ENCODE measurements at places on chromosomes 7 and 10. TPM values are rescaled to one million over a fixed set of nuclear protein-coding genes. Genes with fewer than 3 reads are reported as not detected.
A peak's percentile ranks its signal among the peaks of the same experiment; 100 is the strongest.

DNA sequence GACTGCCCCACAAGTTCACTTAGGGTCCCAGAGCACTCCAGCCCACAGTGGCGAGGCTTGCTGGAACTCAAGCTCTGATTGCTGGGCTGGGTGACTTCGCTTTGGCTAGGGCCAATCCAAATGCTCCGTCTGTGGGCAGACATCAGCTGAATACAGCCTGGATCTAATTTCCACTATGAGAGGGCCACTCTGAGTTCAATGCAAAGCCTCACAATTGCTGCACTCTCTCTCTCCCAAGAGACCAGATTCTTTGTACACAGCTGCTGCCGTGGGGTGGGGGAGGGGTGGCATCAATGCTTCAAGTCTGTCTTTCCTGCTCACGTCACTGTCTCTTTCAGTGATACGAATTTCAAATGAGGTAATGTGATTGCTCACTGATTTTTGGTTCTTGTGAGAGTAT, 47.3 kb upstream of the BPGM start:
- DNase-seq = no peak

DNA sequence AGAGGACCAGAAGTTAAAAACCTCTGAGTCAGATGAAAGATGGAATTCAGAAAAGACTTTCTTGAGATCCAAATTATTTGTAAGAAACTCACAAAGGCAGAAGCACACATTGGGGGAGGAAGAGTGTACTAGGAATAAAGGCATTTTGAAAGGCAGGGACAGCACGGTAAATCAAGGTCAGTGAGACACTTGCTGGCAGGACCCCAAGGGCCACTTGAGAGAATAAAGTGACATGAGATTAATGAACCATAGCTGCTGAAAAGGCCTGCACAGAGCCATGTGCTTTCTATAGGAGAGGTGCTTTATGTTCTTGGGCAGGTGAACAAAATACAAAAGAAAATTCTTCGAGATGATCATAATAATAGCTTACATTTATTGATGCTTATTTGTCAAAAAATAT, 929.9 kb upstream of the MBL2 start:
- DNase-seq = no peak

DNA sequence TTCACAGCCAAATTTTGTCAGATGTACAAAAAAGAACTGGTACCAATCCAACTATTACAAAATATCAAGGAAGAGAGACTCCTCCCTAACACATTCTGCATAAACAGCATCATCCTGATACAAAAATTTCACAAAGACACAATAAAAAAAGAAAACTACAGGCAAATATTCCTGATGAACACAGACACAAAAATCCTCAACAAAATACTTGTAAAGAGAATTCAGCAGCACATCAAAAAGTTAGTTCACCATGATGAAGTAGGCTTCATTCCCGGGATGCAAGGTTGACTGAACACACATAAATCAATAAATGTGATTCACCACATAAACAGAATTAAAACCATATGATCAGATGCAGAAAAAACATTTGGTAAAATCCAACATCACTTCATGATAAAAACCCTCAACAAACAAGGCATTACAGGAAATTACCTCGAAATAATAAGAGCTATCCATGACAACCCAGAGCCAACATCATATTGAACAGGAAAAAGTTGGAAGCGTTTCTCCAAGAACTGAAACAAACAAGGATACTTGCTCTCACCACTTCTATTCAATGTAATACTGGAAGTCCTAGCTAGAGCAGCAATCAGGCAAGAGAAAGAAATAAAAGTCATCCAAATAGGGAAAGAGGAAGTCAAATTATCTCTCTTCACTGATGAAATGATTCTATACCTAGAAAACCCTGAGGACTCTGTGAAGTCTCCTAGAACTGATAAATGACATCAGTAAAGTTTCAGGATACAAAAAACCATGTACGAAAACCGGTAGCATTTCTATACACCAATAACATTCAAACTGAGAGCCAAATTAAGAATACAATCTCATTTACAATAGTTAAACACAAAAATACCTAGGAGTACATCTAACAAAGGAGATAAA, 223.1 kb downstream of the REEP3 start:
- DNase-seq = peak; percentile 38

- peak; percentile 60 for DNase-seq
Observed at GRCh38 chr10:114874827-114875411, 53.3 kb downstream of the FHIP2A start.

GRCh38 chr7:152869677-152870051, 110.1 kb downstream of the ACTR3B start:
- DNase-seq = no peak

GRCh38 chr7:8433477-8434289, at the start of gene NXPH1:
Gene NXPH1 (plus strand): TSS chr7:8433609.
- no peak for DNase-seq

DNA sequence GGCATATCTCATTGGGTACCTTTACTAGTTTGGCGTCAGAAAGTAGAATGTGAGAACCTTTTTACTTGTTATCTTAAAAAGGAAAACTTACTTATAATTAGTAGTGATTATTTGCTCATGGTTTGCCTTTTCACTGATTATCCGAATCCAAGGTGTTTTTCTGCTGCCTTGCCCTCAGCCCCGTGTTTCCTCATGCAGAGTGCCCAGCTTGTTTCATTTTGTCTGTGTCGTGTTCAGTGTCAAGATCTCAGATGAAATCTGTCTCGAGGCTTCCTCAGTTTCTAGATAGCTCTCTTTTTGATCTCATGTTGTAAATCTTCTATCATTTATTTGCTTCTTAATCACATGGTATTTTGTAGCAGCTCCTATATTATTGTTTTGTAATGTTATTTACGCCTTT, 30.1 kb downstream of the RPA3 start:
- DNase-seq = no peak

STRIP2 gene
- 6.9 TPM for total RNA-seq

DNA sequence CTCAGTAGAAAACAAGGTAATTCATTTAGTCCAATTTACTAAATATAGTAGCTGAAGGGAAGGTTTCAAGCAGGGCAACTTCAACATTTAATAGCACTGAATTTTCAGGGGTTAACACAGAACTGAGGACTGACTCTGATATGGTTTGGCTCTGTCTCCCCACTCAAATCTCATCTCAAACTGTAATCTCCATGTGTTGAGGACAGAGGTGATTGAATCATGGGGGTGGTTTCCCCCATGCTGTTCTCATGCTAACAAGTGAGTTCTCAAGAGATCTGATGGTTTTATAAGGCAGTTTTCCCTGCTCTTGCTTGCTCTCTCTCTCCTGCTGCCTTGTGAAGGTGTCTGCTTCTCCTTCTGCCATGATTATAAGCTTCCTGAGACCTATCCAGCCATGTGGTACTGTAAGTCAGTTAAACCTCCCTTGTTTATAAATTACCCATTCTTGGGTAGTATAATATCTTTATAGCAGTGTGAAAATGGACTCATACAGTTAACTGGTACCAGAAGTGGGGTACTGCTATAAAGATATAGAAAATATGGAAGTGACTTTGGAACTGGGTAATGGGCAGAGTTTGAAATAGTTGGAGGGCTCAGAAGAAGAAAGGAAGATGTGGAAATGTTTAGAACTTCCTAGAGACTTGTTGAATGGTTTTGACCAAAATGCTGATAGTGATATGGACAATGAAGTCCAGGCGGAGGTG, 9.8 kb upstream of the UMAD1 start:
- DNase-seq = no peak

GIMAP2 gene
- 0.98 TPM for total RNA-seq

HACD1 gene
- 18.4 TPM for total RNA-seq

DNA sequence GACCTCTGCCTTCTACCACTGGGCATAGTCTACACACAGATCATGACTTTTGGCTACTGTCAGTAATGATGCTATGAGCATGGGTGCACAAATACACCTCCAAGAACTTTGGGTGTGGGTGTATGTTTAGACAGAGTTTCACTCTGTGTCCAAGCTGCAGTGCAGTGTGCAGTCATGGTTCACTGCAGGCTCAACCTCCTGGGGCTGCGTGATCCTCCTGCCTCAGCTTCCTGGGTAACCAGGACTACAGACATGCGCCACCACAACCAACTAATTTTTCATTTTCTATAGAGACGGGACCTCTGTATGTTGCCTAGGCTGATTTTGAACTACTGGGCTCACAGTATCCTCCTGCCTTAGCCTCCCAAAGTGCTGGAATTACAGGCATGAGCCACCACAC, 194.4 kb downstream of the NSUN6 start:
- no peak for DNase-seq

DNA sequence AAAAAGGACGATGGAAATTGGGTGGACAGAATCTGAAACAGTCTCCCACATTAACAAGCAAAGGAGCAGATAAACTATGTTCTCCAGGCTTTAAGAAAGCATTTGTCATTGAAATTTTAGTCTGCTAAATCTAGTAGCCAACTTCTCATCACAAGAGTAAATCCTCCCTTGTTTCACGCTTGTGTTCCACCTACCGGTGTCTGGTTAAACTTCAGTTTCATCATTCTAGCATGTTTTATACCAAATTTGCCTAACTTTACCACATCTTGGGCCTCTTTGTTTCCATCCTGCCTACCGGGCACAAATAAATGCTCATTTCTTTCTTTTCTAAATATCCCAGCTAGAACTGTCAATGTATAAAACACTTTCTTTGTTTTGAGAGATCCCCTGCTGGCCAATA, 5.8 kb downstream of the LIPA start:
- no peak for DNase-seq

DNA sequence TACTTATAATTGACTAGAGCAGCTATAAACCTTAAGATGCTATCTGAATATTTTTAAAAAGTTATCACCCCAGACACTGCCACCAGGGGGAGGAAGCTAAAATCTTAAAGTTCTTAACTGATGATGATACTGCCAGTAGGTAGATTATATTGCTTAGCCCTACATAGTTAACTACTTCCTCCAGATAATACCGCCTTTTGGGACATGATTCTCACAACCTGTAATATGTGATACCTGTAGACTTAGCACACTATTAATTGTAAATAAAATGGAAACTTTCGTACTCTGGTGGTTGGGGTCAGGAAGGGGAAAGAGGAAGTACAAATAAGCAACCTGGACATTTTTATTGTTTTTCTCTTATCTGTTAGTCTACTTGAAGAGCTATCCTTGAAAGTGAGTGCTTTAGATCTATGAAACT, 268.9 kb downstream of the ADK start:
- peak; percentile 42 for DNase-seq

GRCh38 chr7:48091506-48092433, 2.7 kb downstream of the UPP1 start:
- DNase-seq = no peak

- DNase-seq = peak; percentile 8
Observed at GRCh38 chr7:33300131-33300530, 170.8 kb downstream of the BBS9 start.

CCDC6 gene
- total RNA-seq = 44.1 TPM

- DNase-seq = no peak
Observed at GRCh38 chr7:130114776-130115175, 44.4 kb downstream of the KLHDC10 start.

DNA sequence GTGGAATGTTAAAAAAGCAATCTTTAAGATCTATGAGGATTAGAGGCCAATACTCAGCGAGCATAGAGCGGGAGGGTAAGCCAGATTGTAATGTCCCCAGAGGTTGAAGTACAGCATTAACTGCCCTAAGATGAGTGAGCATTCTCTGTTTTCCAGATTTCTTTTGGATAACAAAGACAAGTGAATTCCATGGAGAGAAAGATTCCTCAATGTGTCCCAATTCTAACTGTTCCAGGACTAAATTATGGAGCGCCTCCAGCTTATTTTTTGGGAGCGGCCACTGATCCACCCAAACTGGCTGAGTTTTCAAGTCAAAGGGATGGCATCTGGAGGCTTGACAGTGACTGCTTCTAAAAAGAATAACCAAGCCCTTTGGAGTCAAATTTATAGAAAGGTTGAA, 39.3 kb upstream of the AKR1C2 start:
- DNase-seq = no peak

TAX1BP1 gene
- 94.9 TPM for total RNA-seq

- no peak for DNase-seq
Observed at GRCh38 chr10:60679388-60679990, 98.8 kb upstream of the CDK1 start.

ADAM12 gene
- 82.7 TPM for total RNA-seq

HSPA14 gene
- total RNA-seq = 19.7 TPM

DNA sequence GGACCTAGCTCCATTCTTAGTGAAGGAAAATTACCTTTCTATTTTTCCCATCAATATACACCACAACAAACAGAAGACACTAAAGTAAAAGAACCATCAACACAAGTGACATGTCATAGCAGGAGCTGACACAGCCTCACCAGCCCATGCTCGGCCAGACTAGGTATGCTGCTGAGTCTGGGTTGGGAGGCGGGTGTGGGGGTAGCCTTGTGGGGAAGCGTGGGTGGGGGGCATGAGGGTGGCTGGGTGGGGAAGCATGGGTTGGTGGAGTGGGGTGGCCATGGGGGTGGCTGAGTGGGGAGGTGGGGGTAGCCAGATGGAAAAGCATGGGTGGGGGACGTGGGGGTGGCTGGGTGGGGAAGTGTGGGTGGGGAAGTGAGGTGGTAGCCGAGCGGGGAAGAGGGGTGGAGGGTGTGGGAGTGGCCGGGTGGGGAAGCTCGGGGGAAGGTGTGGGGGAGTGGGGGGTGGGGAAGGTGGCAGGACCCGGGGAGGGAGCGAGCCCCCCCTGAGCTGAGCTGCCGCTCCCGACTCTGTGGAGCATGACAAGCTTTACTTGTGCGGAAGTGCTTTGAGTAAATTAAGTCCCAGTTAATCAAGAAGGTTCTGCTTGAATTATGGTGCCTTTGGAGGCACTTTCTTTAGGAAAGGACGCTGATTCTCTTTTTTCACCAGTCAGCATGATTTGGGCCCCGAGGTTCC, 294.6 kb upstream of the ZNF32 start:
- DNase-seq = no peak

DNA sequence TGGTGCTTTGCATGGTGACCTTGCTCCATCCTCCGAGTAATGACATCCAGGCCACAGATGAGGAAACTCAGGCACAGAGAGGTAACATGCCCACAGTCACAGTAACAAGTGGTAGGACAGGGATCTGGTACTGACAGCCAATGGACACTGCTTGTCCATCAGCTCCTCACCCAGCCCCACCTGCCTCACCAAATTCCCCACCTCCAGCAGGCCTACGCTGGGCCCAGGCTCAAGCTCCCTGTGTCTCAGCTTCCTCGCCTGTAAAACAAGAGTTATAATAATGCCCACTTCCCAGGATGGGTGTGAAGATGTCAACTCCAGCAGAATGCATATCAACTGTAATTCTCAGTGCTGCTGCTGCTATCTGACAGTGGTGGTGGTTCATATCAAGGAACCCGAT, 123.8 kb downstream of the GRID1 start:
- no peak for DNase-seq

TRIM8 gene
- 84.7 TPM for total RNA-seq

DNA sequence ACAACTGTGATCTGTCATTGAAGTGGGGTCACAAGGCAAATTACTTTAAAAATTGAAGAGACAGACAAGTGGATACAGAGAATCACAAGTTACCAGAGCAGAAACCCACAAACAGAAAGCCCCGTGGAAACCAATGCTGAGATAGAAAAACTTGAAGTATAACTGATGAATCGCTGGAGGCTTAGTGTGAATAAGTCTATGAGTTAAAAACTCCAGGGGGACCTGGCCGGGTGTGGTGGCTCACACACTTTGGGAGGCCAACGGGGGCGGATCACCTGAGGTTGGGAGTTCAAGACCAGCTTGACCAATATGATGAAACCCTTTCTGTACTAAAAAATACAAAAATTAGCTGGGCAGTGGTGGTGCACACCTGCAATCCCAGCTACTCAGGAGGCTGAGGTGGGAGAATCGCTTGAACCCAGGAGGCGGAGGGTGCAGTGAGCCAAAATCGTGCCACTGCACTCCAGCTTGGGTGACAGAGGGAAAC, 69.7 kb upstream of the ZNRF2 start:
- no peak for DNase-seq

- DNase-seq = no peak
Observed at GRCh38 chr7:27205325-27206280, 5.7 kb upstream of the HOXA13 start.

KIF11 gene
- total RNA-seq = 4.5 TPM

- no peak for DNase-seq
Observed at GRCh38 chr7:38453168-38453567, 178.0 kb downstream of the AMPH start.
